ENCODE measurements at places on chromosomes 1 and 21.
A peak's percentile ranks its signal among the peaks of the same experiment; 100 is the strongest.

DNA sequence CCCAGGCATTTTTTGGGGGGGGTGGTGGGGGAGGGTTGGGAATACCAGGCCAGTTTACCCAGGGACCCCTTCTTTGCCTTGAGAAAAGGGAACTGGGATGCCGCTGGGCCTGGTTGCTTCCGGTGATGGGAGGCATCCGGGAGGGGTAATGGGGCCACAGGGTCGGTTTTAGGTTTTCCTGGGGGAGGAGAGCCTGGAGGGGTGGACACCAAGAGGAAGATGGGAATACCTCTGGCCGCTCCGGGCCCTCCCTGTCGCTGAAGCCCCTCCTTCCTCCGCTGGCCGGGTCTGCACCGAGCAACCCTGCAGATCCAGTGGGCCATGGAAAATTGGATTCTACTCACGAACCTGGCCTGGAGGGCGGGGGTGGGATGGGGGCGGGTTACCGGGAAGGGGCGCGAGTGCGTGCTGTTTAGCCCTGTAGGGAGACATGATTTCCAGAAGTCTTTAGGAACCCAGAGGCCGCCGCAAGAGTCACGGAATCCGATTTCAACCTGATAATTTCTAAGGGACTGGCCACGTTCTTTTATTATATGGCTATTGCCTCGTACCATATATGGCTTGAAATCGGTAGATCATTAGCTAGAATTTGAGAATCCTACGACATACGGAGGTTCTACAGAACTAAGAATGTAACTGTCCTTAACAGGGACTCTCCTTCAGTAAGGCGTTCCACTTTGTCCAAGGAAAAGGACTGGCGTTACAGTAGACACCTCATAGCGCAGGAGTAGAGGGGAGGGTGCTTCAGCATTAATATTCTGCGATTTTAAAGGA is 749 bp downstream of the AKIRIN1 start:
- DNase-seq = peak; percentile 29

GRCh38 chr21:31744182-31744800 is 12.4 kb upstream of the SCAF4 start:
- DNase-seq = peak; percentile 23

GRCh38 chr1:159943278-159943640 is 2.2 kb downstream of the IGSF9 start:
- no peak for DNase-seq

GRCh38 chr1:20495661-20496060 is 9.7 kb upstream of the CAMK2N1 start:
- DNase-seq = no peak

DNA sequence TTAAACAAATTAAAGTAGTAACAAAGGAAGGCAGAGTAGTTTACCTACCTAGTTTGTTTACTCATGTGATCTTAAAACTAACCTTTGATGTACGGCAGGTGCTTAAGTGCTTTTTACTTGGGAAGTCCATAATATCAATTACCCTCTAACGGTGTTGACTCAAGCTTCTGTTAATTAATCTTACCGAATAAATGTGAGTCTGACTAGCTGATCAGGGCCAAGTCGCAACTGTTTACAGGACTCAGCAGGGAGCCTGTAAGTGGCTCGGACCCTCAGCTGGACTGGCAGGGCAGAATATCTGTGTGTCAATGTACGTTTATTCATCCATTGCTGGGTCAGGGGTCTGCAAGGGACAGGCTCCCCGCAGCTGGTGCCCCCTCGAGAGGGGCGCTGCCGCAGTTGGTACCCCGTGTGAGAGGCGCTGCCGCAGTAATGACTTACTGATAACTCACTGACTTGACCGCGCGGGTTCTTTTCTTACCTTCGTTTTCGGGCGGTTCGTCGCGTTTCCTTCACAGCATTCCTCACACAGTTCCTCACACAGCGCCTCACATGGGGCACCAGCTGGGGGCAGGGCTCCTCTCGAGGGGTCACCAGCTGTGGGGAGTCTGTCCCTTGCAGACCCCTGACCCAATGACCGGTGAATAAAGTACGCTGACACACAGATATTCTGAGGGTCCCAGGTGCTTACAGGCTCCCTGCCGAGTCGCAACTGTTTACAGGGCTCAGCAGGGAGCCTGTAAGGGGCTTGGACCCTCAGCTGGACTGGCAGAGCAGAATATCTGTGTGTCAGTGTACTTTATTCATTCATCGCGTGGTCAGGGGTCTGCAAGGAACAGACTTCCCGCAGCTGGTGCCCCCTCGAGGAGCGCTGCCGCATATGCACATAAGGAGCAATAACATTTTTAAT is 3.0 kb downstream of the FMO1 start:
- peak; percentile 37 for DNase-seq

GRCh38 chr1:235624721-235625333 is 24.8 kb downstream of the GNG4 start:
- peak; percentile 38 for DNase-seq

DNA sequence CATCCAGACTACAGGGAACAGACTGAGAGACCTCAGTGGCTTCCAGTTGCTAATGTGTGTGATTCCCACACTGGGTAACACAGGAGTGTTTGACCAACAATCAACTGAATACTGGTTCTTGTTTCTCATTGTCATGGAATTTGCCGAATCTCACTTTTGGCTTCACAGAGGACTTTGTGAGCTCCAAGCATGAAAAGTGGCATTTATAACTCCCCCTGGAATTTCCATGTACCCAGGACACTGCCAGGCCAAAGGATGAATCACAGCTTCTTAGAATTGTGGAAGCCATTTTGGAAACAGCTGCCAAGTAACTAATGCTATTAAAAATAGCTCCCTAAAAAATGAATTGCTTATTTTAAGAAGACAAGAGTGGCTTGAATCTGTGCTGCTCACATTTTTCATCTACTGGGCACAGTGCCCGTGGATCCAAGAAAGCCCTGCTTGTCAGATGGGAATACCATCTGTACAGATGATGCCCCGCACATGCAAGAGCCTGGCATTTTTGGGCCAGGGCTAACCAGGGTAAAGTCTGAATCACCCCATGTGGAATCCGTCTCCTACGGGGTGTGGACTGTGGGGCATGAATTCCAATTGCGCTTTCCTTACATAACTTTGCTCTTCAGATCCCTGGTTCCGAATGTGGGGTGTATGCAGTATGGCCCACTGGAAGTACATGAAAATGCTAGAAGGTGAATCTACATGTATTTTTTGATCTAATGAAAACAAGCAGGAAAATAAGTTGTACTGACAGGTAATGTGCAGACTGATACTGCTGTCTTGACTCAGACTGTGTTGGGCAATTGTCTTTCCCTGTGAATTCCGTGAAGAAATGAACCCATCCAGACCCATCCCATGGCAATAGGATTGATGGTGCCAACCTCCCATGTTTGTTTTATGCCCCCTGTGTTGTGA is 487.3 kb downstream of the SIPA1L2 start:
- peak; percentile 85 for DNase-seq

DNA sequence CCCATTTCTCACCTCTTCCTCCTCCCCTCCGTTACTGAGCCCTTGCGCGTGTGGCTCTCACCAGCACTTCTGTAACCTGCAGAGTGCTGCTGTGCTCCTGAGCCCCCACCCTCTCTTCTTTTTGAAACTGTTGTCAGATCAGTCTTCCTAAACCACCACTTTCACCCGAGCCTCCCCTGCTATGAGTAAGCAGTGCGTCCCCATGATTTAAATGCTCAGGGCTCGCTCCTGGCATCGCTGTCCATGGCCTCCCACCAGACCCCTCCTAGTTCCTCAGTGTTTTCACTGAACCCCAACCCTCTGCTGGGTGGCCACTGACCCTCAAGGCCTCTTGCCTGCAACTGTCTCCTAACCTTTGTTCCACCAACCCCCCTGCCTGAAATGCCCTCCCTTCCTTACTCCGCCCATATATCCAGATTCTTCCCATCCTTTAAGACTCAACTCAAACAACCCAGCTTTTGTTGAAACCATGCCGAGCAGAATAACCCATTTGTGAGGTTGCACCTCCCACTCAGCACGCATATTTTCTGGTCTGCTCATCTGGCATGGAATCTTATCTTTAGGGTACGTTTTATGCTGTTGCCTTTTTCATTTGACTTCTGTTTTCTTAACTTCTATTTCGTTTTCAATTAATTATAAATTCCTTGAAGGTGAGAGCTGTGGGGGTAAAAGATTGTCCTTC is 64.5 kb upstream of the FAM3B start:
- DNase-seq = peak; percentile 44

DNA sequence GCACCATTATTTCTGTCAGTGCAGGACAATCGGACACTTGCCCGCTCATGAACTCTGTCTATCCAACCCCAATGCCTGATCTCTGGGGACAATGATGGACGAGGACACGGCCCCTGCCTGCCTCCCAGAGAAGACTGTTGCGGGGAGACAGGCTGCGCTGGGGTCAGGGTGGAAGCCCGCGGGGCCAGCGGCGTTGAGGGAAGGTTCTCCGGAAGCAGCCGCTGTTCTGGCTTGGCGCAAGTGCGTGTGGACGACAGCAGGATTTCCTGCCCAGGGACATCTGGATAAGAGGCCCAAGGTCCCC is 18.8 kb downstream of the RHBG start:
- DNase-seq = no peak

- no peak for DNase-seq
Observed at GRCh38 chr1:225917536-225917935, 6.5 kb downstream of the PYCR2 start.

DNA sequence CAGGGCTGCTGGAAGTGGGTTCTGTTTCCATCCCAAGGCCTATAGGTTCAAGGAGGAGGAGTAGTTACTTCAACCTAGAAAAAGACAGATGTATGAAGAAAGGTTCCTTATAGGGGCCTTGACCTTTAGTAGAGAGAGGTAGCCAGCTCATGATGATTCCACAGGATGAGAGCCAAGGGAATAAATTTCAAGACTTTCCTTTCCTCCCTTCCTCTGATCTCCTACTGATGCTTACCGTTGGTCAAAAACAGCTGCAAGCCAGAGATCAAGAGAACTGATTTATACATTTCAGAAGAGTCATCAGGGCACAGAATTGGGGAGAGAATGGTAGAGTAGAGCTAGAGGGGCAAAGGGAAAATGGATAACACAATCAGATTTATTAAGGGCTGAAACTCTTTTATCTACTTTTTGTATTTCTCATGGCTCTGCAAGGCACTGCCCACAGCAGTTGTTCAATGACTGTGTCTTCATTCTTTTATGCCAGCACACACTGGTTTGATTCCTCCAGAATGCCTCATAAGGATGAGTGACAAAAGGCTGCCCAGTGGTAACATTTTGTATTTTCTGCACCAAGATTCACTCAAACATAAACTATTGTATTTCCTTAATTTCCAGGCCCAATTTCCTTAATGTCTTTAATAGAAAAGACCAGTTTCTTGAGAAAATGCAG is 37.4 kb downstream of the AK5 start:
- DNase-seq = peak; percentile 6

DNA sequence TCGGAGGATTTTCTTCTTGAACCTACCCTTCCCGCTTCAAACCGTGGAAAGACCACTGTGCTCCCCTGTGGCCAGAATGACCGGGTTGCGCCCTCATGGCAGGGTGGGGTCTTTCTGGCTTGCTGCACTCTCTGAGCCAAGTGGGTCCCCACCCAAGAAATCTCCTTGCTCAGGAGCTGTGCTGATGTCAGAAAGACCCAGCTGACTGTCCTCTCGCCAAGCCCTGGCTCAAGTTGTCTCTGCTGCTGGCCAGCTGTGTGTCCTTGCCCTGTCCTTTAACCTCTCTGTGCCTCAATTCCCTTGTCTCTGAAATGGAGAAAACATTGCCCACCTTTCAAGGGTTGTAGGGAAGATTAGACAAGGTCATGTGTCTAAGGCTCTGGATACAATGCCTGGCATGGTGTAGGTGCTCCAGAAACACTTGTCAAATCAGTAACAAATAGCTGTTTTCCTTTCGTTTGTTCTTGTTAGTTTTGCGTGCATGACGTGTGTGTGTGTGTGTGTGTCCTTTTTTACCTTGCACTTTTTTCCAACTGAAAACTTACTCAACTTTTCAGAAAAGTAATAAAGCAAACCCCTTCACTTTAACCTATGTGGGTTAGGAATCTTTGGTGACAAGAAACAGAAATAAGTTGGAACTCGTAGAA is 41.1 kb upstream of the RPL11 start:
- DNase-seq = no peak

DNA sequence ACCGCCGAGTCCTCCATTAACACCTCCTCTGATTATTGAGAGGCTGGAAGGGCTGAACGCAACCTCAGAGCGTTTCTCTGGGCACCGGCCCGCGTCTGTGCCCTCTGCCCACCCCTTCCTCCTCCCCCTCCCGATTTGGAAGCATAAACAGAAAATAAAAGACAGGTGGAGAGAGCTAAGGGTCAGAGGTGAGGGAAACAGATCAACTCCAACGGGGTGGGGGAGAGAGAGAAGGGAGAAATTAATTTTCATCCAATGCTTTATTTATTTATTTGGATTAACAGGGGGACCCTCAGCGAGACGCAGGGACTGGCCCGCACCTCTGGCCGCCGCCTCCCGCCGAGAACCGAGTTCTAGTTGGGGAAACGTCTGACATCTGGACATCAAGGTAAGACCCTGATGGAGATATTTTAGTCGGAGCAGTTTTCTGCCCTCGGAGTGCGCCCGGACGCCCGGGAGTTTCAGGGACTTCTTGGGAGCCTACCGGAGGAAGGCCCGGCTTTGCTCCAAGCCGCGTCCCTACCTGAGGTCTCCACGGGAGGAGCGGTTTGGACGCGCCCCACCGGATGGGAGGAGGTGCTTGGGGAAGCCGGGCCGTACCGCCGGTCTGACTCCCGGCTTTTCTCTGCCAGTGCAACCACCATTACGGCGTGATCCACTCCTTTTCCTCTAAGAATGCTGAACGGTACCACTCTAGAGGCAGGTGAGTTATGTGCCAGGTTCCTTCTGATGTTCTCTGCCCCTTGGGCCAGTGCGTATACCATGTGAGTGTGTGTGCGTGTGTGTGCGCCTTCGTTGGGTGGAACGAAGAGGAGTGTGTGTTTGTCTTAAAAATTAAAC is 5.1 kb upstream of the LHX9 start:
- DNase-seq = no peak

DNA sequence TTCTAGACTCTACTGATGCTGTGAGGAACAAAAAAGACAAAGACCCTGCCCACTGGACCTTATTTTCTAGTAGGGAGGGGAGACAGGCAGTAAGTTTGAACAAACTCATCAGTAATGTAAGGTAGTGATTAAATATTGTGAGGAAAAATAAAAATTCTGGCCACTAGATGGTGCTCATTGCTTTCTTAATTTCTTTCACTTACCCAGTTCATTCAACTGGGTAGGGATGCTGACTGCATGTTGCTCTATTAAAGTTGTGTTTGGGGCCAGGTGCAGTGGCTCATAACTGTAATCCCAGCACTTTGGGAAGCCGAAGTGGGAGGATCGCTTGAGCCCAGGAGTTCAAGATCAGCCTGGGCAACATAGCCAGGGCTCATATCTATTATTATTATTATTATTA is 6.3 kb upstream of the KYAT3 start:
- peak; percentile 65 for DNase-seq

- DNase-seq = no peak
Observed at GRCh38 chr1:37480125-37480466, 5.7 kb downstream of the ZC3H12A start.

- DNase-seq = no peak
Observed at GRCh38 chr1:11272544-11272831, 510 bp upstream of the UBIAD1 start.
